ENCODE measurements at places on chromosomes 4 and X.

- no peak for DNase-seq
Measured at GRCh38 chr4:185016101-185016940, 2.0 kb upstream of the HELT start.

- DNase-seq, result no peak
Measured at GRCh38 chr4:101123231-101123630, 224.1 kb downstream of the PPP3CA start.

GRCh38 chrX:78945186-78945912, at the start of gene P2RY10:
Gene P2RY10 (plus strand): TSS chrX:78945391. CDS start chrX:78960521, 15,130 bp downstream.
- DNase-seq, result peak; percentile 85

DNA sequence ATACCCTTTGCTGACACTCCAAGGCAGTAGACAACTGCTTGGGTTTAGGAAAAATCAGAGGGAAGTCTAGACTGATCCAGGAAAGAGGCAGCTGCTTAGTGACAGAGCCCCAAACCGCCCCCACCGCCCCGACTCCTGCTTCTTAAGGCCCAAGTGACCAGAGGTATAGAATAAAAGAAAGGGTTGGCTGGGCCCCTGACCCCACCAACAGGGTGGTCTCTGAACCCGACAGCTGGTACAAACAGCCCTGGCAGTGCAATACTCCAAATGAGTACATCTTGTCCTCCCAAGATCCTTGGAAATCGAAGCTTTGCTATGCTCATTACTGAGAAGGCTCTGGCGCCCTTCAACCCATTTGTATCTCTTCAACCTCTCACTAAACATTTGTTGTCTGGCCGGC, 78.1 kb upstream of the PLAC1 start:
- DNase-seq, result no peak

- no peak for DNase-seq
Measured at GRCh38 chr4:7244751-7245320, 52.5 kb downstream of the SORCS2 start.

- no peak for DNase-seq
Measured at GRCh38 chrX:39725928-39726619, 371.7 kb downstream of the BCOR start.

DNA sequence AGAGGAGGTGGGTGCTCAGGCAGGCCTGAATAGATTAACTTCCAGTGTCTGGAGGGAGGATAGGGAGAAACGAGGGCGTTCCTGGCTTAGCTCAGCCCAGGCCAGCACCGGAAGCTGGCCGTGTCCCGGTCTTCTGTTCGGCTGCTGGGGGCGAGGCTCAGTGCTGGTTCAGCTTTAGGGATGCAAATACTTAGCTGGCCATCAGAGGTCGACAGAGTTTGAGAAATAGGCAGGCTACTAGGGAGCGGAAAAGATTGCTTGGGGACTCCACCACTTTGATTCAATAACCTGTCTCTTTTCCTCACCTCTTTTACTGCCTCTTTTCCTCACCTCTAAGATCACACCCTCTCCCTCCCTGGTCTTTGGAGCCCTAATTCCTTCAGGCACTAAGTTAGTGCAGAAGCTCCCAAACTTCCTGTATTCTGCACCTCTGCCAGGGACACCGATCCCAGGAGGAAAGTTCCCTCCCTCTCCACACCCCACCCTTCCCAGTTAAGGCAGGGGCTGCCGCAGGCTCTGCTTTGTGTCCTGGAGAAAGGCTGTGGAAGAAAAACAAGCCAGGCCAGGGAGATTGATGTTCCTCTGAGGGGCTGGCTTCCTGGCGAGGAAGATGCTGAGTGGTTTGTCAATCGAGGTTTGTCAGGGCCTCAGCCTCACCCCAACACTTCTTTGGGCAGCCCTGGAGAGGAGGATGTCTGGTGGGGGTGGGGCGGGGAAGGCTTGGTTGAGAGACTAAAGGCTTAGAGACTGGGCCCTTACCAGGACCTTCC, 6.0 kb upstream of the EFNB1 start:
- peak; percentile 39 for DNase-seq

- no peak for DNase-seq
Measured at GRCh38 chr4:37601531-37601930, 84.6 kb downstream of the RELL1 start.

DNA sequence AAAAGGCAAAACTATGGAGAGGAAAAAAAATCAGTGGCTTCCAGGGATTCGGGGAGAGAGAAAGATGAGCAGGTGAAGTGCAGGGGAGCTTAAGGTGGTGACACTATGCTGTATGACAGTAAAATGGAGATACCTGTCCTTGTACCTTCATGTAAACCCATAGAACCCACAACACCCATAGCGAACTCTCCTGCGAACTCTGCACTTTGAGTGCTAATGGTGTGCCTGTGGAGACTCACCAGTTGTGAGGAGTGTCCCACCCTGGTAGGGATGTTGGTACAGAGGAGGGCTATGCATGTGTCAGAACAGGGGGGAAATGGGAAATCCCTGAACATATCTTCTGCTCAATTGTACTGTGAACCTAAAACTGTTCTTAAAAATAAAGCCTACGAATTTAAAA, 42.8 kb downstream of the HMX1 start:
- no peak for DNase-seq

- DNase-seq, result peak; percentile 90
Measured at GRCh38 chrX:51955200-51955599, 61.8 kb downstream of the MAGED1 start.

GRCh38 chr4:52192721-52193135, 141.6 kb downstream of the SPATA18 start:
- DNase-seq, result no peak

DNA sequence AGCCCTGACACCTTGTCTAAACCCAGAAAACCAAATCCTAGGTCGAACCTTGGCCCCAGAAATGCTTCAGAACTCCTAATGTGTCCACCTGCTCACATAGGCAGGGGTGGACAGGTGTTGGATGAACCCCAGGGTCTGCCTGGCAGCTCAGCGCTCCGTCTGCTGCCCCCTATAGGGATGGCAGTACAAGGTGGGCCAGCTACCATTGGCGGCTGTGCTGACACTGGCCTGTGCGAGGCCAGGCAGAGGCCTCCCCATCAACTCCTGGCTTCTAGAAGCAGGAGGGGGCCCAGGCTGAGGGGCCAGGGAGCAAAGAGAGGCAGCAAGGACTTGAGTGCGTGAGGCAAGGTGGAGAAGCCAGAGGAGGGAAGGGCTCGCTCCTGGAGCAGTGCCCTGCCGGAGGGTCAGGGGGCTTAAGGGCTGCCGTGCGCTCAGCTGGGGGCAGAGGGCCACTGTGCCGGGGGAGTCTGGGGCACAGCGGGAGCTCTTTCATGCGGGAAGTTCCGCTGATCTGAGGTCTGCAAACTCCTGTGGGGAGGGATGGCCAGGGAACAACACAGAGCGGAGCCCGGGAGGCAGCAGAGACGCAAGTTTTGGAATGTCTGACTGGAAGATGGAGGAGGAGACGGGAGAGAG, 20.6 kb downstream of the CCNQ start:
- no peak for DNase-seq

DNA sequence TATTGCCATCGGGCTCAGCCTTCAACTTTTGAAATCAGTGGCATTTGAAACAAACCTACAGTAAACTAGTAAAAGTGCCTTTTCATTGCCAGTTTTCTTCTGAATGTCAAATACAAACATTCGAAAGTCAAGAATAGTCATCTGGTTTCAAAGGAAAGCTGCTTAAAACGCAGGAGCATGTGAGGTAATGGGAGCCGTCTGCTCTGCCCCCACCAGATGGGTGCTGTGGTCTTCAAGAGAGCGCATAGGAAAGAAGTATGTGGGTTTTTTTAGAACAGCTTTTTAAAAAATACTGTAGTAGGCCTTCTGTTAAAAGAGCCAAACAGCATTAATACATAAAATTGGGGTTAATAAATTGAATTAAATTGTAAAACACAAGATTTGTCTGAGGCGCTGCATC, 88.6 kb downstream of the STOX2 start:
- DNase-seq, result no peak

- DNase-seq, result no peak
Measured at GRCh38 chrX:2145692-2146367, 354.9 kb downstream of the DHRSX start.

Data from MM.1S (cell line).